ENCODE measurements at places on chromosomes 1 and 21. TPM values are rescaled to one million over a fixed set of nuclear protein-coding genes. Genes with fewer than 3 reads are reported as not detected.

- no peaks in the 10 kb centered on the region for H3K27me3 ChIP-seq
- no peak for DNase-seq
- no peak overlapping the region for H3K4me3 ChIP-seq
- no peaks in the 10 kb centered on the region for H3K36me3 ChIP-seq
- no peak overlapping the region for H3K27ac ChIP-seq
- no peaks in the 10 kb centered on the region for H3K4me1 ChIP-seq
Measured at GRCh38 chr1:34825455-34826091, 32.8 kb downstream of the GJA4 start.

DNA sequence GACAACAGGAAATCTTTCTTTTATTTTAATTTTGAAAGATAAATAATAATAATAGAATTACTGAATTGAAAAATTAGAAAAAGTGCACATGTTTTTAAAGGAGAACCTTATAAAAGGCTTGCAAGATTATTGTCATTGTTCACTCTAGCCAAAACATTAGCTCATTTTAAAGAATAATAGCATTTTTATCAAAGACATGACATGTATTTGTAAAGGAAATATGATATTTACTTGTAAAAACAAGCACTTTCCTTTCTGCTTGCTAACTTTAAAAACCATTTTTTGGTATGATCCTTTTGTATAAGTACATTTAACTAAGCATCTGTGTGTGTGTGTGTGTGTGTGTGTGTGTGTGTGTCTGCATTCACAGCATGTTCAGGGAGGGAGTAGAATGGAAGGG lies 156.3 kb upstream of the C1orf87 start:
- H3K4me3 ChIP-seq: no peak overlapping the region
- no peaks in the 10 kb centered on the region for H3K36me3 ChIP-seq
- peaks cover 4% of the 10 kb centered on the region for H3K27me3 ChIP-seq
- DNase-seq: no peak
- peaks cover 13% of the 10 kb centered on the region for H3K4me1 ChIP-seq

DNA sequence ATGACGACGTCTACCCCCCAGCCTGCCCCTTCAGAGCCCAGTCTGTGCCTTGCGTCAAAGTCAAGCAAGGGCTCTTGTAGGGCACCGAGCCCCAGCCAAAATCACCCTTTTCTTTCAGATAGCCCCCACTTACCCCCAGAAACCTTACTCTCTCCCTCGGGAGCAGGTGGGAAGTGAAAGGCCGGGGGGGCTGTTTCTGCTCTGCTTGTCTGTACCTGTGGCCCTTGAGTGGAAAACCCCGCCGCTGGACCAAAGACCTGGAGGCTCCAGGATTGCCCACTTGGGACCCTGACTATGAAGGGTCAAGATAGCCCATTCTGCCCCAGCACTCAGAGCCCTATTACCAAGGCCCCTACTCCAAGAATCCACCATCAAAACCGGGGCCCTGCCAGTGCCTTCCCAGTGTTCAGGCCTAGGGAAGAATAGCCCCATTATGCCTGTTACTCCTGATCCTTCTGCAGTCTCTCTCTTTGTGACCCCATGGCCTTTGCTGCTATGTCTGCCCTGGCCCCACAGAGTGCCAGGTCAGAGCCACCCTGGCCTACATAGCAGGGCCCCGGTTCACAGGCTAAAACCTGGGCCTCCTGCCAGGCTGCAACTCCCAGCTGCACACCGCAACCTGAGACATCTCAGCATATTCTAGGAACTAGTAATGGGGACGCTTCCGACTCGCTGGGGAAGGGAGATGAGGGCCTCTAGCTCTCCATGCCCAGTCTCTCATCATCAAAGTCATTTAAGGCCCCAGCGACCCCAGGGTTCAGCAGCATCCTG lies 22.2 kb upstream of the HPDL start:
- H3K27ac ChIP-seq: peak overlapping the region; percentile 98
- DNase-seq: peak; percentile 46
- peaks cover 40% of the 10 kb centered on the region for H3K4me1 ChIP-seq

GRCh38 chr1:174116042-174116441 lies 43.3 kb upstream of the RABGAP1L start:
- no peaks in the 10 kb centered on the region for H3K36me3 ChIP-seq
- no peaks in the 10 kb centered on the region for H3K27me3 ChIP-seq
- H3K4me3 ChIP-seq: no peak overlapping the region
- no peaks in the 10 kb centered on the region for H3K4me1 ChIP-seq
- no peak overlapping the region for H3K27ac ChIP-seq

DNA sequence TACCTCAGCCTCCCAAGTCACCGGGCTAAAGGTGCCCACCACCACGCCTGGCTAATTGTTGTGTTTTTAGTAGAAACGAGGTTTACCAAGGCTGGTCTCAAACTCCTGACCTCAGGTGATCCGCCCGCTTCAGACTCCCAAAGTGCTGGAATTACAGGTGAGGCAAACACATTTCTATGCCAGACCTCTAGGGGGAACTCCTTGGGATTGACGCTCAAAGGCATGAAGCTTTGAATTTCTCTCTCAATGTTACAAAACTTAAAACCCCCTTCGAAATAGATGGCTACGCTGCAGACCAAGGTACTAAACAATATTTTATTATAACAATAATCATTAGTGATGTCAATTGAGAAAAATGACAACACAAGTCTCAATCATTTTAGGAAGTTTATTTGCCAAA lies 330.0 kb downstream of the SETD4 start:
- DNase-seq: no peak
- no peak overlapping the region for H3K4me3 ChIP-seq
- no peak overlapping the region for H3K27ac ChIP-seq
- H3K4me1 ChIP-seq: no peaks in the 10 kb centered on the region
- H3K36me3 ChIP-seq: no peaks in the 10 kb centered on the region

DNA sequence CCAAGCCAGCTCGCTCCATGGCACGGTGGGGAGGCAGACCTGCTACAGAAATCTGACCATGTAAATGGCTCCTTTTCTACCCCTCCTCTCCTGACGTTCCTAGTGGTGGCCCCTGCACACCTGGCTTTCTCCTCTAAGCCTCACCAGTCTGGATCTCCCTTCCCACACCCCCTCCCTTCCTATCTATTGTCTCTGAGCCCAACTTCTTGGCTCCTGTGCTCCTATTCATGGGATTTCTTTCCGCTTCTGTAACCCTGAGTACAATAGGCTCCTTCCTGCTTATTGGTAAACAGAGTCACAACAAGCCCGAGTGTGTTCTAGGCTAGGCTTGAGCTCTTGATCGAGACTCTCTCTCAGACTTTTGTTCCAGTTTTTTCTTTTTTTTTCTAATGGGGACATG lies 17.6 kb downstream of the OPTC start:
- no peak for DNase-seq
- no peaks in the 10 kb centered on the region for H3K27me3 ChIP-seq

GRCh38 chr1:201704439-201704792 lies 124.5 kb upstream of the IPO9 start:
- no peaks in the 10 kb centered on the region for H3K4me1 ChIP-seq
- H3K4me3 ChIP-seq: no peak overlapping the region
- no peak for DNase-seq
- H3K27ac ChIP-seq: no peak overlapping the region

- H3K4me1 ChIP-seq: peaks cover 5% of the 10 kb centered on the region
- no peak overlapping the region for H3K4me3 ChIP-seq
- H3K27ac ChIP-seq: no peak overlapping the region
- H3K36me3 ChIP-seq: no peaks in the 10 kb centered on the region
Measured at GRCh38 chr1:91650764-91651163, 150.1 kb downstream of the CDC7 start.

DNA sequence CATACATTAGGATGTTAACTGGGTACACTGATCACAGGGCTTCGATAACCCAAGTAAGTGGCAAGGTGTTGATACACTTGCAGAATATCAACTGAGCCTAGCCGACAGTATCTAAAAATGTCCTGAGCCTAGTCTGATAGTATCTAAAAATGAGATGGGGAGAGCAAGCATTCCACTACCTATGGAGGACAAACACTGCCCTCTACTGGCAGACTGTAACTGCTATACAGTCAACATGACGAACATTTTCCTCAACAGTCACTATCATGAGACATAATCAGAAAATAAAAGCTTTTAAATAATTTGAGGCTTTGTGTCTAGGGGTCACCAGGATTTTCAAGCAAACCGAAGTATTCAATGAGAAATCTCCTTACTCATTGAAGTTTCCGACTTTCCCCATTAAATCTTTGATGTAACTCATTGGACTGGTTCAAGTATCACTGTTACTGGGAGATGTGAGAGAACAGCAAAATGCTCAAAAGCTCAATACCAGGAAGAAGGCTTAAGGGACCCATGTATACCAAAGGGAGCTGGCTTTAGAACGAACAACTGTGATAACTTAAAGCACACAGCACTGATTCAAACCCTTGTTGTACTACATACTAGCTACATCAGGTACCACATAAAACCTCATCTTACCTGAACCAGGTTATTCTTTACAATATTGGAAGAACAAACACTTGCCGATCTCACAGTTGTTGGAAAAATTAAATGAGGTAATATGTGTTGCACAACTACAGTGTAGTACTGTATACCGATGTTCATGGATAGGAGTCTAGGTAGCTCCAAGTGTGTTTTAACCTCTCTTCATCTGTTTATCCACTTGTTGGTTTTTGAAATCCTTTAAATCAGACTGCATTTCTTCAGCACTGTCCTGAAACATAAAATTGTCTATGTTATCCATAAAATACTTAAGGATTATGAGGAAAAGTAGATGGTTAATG lies 31.1 kb upstream of the SLC45A3 start:
- H3K36me3 ChIP-seq: peaks cover 32% of the 10 kb centered on the region
- peak overlapping the region; percentile 32 for H3K27ac ChIP-seq
- H3K4me1 ChIP-seq: peaks cover 12% of the 10 kb centered on the region
- no peaks in the 10 kb centered on the region for H3K27me3 ChIP-seq

DNA sequence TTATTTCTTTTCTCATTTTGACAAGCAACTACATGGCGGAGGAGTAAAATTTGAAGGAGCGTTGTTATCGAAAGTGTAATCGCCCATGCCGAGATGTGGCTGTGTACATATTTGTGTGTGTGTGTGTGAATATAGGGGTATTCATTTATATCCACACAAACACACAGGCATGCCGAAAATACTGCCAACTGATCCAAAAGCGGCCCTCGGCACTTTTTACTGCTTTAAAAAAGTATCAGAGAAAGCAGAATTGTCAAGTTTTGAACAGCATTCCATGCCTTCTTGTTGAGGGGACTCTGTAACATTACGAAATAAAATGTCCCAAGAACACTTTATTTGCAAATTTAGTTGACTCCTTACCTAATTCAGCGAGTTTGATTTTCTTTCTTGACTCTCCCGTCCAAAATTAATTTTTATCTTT lies 1.1 kb downstream of the PBX1 start:
- H3K36me3 ChIP-seq: no peaks in the 10 kb centered on the region
- DNase-seq: no peak
- H3K4me3 ChIP-seq: peak overlapping the region; percentile 52
- no peak overlapping the region for H3K27ac ChIP-seq
- peaks cover 10% of the 10 kb centered on the region for H3K4me1 ChIP-seq

DNA sequence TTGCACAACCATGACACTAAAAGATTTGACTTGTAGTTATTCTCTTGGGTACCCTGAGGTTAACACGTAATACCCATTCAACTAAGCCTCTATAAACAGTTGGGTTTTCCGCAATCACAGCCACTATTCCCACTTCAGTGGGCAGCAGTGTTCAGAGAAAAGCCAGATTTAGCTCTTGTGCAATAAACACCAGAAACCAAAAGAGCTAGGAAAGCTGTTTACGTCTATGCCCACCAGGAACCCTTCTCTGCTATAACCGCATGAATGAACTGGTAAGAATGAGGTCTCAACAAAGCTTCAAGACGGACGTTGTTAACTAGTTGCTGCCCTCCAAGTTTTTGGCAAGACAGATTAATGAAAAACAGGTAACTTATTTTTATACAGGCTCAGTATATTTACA lies 101.3 kb downstream of the SLC45A1 start:
- H3K27ac ChIP-seq: no peak overlapping the region
- peaks cover 23% of the 10 kb centered on the region for H3K36me3 ChIP-seq
- H3K27me3 ChIP-seq: no peaks in the 10 kb centered on the region
- no peak overlapping the region for H3K4me3 ChIP-seq
- H3K4me1 ChIP-seq: peaks cover 21% of the 10 kb centered on the region

DNA sequence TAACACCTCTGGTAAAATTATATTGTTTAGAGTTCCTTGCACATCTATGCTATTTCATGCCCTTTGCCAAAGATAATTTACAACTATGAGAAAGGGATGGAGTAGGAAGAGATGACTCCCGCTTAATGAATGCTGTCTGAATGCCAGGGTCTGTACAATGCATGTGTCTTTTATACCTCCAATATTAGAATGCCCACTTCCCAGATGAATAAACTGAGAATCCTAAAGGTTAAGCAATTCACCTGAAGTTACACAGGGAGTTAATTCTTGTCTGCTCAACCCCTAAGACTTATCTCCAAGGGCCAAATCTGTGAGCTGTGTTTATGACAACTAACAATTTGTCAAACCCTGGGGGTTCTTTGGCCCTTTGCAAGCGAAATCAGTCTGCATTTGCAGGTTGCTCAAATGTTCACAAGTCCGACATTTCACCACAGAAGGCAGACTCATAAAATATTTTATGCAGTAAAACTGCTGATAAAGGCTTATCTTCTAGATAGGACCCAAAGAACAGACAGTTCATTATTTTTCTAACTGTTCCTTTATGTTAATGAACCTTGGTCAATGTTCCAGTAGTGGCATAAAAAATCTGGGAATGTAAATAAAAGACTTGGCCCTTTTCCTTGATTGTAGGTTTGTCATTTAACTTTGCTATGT lies 50.2 kb upstream of the ATP1A1 start:
- no peaks in the 10 kb centered on the region for H3K27me3 ChIP-seq
- no peak for DNase-seq
- no peak overlapping the region for H3K4me3 ChIP-seq
- no peaks in the 10 kb centered on the region for H3K36me3 ChIP-seq
- H3K4me1 ChIP-seq: peaks cover 53% of the 10 kb centered on the region

DNA sequence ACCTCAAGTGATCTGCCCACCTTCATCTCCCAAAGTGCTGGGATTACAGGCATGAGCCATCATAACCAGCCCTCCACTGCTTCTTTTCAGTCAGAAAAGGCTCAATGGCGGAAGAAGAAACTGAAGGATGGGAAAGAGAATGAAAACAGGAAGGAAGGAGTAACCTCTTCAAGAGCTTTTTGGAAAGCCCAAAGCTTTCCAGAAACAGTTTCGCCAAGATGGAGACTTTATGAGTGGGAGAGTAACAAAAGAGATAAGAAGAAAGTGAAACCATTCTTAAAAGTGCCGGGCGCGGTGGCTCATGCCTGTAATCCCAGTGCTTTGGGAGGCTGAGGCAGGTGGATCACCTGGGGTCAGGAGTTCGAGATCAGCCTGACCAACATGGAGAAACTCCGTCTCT lies 62.7 kb upstream of the NBL1 start:
- H3K4me3 ChIP-seq: no peak overlapping the region
- H3K36me3 ChIP-seq: no peaks in the 10 kb centered on the region
- H3K4me1 ChIP-seq: peaks cover 6% of the 10 kb centered on the region
- no peaks in the 10 kb centered on the region for H3K27me3 ChIP-seq
- no peak for DNase-seq

Gene HSD3B2
- total RNA-seq: not detected

Gene EFNA3
- total RNA-seq: 5.1 TPM

Gene SNRPE
- total RNA-seq: 344 TPM

Gene CLCA4
- total RNA-seq: not detected

Gene LRRIQ3
- total RNA-seq: 0.96 TPM

Gene CELA2A
- total RNA-seq: not detected

Gene CFAP126
- total RNA-seq: not detected

Gene TAS1R1
- total RNA-seq: not detected

Gene ACTN2
- 0.18 TPM for total RNA-seq

Measured in activated CD8-positive, alpha-beta T cell treated with anti-CD3 and anti-CD28 coated beads for 36 hours (primary cell).